Esophagus muscularis mucosa (tissue), 4 donors: ENCODE measurements at places on chromosomes 2 and 18. TPM values are rescaled to one million over a fixed set of nuclear protein-coding genes. Genes with fewer than 3 reads are reported as not detected.

ADRA2B gene
- total RNA-seq: 2.8 TPM

C1QL2 gene
- total RNA-seq: not detected

VIT gene
- 32.3 TPM for total RNA-seq

- DNase-seq: no peak
Observed at GRCh38 chr18:6920099-6920955, 190.8 kb downstream of the ARHGAP28 start.

DNA sequence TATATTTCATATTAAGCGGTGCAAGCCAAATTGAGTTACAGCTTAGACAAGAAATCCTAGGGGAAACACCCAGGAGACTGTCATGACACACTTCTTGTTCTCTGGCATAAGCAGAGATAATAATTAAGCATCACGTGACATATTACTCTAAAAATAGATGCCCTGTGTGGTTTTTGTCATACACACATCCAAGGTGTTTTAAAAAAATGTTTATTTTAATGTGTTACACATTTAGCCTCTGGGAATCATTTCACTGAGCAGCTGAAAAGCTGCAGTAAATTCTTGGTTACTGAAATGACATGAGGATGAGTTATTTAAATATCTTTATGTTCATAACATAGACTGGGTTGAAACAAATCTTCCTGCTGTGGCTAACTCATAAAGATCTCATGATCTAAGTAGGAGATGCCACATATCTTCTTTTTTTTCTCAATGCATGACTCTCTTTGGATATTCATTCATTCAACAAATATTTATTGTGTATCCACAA is 38.0 kb upstream of the ERMN start:
- DNase-seq: no peak

- DNase-seq: no peak
Observed at GRCh38 chr2:236261452-236261851, 2.8 kb downstream of the ASB18 start.

GRCh38 chr18:48547531-48547981 is 8.7 kb downstream of the CTIF start:
- DNase-seq: no peak

DNA sequence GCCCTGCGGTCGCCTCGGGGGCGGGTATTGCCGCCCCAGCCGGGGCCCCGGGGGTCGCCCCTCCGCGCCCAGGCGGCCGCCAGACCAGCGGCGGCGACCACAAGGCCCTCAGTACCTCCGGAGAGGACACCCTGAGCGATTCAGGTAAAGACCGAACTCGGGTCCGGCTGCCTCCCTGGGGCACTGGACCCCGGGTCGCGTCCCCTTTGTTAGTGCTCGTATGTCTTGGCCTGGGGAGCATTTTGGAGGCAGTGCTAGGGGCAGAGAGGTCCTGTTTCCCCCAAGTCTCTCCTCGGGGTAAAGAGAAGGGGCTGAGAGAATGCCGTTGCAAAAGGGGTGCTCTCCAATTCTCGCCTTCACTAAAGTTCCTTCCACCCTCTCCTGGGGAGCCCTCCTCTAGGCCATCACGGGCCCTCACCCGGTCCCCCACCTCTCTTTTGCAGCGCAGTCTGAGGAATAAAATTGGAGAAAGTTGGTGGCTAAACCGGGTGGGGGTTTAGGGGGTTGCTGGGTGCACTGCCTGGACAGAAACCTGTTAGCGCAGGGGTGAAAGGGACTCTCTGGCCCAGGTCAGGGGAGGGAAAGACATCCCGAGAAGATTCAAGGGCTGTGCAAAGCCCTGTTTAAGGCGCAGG is 2.5 kb downstream of the MYCN start:
- DNase-seq: no peak

- no peak for DNase-seq
Observed at GRCh38 chr2:55856936-55857335, 66.6 kb downstream of the EFEMP1 start.

- no peak for DNase-seq
Observed at GRCh38 chr2:155442755-155443372, 744.4 kb downstream of the KCNJ3 start.

- DNase-seq: no peak
Observed at GRCh38 chr18:57372444-57372843, 20.1 kb downstream of the ST8SIA3 start.

DNA sequence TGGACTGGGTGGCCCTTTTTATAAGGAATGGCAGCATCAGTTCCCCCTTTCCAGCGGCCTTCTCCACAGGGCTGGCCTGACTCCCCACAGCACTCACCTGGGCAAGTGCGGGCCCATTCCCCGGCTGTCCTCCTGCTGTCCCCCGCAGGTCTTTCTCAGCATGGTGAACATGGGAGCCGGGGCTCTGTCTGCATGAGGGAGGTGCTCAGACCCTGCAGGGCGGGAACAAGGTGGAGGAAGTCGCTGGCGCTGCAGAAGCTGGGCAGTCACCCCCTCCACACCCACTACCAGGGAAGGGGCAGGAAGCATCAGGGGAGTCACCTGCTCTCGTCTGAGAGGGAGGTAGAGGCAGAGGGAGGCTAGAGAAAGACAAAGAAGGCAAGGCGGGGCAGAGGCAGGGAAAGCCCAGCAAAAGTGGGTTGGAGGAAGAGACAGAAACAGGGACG is 12.2 kb downstream of the HES6 start:
- no peak for DNase-seq

- no peak for DNase-seq
Observed at GRCh38 chr2:164335947-164336346, 285.3 kb downstream of the GRB14 start.

DNA sequence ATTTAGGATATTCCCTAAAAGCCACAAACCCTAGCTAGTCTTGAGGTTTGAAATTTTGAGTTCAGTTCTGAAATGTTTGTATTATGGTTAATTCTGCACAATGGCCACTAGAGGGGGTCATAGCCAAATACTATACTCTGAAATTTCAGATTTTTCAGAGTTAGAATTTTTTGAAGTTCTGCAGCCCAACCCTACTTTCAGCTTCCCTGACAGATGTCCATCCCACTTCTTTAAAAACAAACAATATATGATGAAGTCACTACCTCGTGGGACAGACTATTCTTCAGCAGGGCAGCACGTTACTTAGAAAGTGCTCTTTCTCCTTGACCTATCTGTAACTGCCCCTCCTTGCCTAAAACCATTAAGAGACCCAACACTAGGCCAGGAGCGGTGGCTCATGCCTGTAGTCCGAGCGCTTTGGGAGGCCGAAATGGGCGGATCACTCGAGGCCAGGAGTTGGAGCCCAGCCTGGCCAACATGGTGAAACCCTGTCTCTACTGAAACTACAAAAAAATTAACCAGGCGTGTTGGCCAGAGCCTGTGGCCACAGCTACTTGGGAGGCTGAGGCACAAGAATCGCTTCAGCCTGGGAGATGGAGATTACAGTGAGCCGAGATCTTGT is 48.2 kb upstream of the PAPOLG start:
- DNase-seq: no peak
